Spinal cord (tissue), 10 donors: ENCODE measurements at places on chromosomes 3 and 15.

- H3K27ac ChIP-seq, result peak overlapping the region; percentile 95
- peaks cover 12% of the 10 kb centered on the region for H3K4me1 ChIP-seq
- H3K36me3 ChIP-seq, result no peaks in the 10 kb centered on the region
- H3K4me3 ChIP-seq, result peak overlapping the region; percentile 78
Measured at GRCh38 chr15:29819979-29820378, 2.3 kb downstream of the TJP1 start.

DNA sequence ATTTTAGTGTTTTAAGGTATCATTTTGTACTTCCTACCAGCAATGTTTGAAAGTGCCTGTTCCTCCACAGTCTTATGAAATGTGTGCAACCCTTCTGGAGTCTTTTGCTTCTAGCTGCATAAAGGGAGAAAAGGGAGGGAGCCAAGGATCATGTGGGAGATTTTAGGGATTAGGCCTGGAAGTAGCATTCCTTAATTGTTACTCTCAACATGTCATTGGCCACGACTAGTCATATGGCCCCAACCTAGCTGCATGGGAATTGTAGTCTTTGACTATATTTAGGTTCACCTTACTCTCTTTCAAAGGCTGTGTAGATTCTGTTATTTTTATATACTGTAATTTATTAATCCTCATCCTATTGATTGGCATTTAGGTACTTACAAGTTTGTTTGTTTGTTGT, 14.9 kb downstream of the CRTAP start:
- peaks cover 32% of the 10 kb centered on the region for H3K36me3 ChIP-seq
- H3K4me3 ChIP-seq, result no peak overlapping the region
- no peak for DNase-seq
- H3K27ac ChIP-seq, result no peak overlapping the region

GRCh38 chr3:152385761-152386160, 117.0 kb downstream of the MBNL1 start:
- DNase-seq, result no peak
- no peak overlapping the region for H3K27ac ChIP-seq
- no peaks in the 10 kb centered on the region for H3K27me3 ChIP-seq
- no peaks in the 10 kb centered on the region for H3K4me1 ChIP-seq

- no peak for DNase-seq
- no peaks in the 10 kb centered on the region for H3K4me1 ChIP-seq
- no peaks in the 10 kb centered on the region for H3K36me3 ChIP-seq
Measured at GRCh38 chr3:169510693-169511010, 152.9 kb downstream of the MECOM start.

GRCh38 chr15:93179072-93179471, 90.1 kb upstream of the RGMA start:
- no peak for DNase-seq
- H3K4me3 ChIP-seq, result no peak overlapping the region
- H3K27me3 ChIP-seq, result no peaks in the 10 kb centered on the region
- peaks cover 2% of the 10 kb centered on the region for H3K36me3 ChIP-seq

- no peak for DNase-seq
- no peak overlapping the region for H3K4me3 ChIP-seq
- H3K36me3 ChIP-seq, result no peaks in the 10 kb centered on the region
Measured at GRCh38 chr3:138336454-138336999, 6.9 kb upstream of the NME9 start.

DNA sequence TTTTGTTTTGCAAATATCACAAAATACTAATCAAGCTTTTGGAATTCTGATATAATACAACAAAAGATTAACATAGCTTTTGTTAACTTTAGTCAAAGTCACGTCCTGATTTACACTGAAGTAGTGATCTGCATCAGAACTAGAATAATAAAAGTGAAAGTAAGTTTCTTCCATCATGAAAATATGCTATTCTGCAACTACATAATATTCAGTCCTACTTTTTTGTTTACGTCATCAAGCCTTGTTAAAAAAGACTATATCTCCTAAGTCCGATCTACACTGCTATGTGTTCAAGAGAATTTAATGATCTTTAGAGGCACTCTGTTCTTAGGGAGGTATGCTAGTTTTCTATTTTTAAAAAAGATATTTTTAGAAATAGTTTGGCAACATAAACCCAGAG, 330.1 kb downstream of the ARPP21 start:
- no peaks in the 10 kb centered on the region for H3K4me1 ChIP-seq
- H3K27me3 ChIP-seq, result no peaks in the 10 kb centered on the region
- DNase-seq, result no peak

DNA sequence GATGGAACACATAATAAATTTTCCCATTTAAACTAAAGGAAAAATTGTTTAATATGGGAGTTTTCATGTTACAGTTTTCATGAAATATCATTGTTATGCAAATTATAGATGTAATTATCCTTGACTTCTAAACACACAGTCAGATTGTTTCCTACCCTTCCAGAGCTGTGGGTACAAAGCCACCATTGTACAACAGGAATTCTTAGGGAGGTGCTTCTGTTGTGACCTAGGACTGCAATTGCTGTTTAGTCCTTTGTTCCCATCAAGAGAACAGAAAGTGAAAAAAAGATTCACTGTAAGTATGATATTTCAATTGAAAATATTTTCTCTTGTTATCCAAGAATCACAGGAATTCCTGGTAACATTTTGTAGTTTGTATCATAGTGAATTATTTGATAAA, 455.3 kb upstream of the NAALADL2 start:
- no peak overlapping the region for H3K27ac ChIP-seq
- no peaks in the 10 kb centered on the region for H3K36me3 ChIP-seq
- no peak overlapping the region for H3K4me3 ChIP-seq
- no peaks in the 10 kb centered on the region for H3K27me3 ChIP-seq
- no peaks in the 10 kb centered on the region for H3K4me1 ChIP-seq

- H3K4me1 ChIP-seq, result peaks cover 5% of the 10 kb centered on the region
- H3K27ac ChIP-seq, result no peak overlapping the region
- no peak for DNase-seq
- no peak overlapping the region for H3K4me3 ChIP-seq
- no peaks in the 10 kb centered on the region for H3K27me3 ChIP-seq
- H3K36me3 ChIP-seq, result peaks cover 4% of the 10 kb centered on the region
Measured at GRCh38 chr3:58074116-58074715, 66.0 kb downstream of the FLNB start.

- no peak overlapping the region for H3K4me3 ChIP-seq
- peaks cover 3% of the 10 kb centered on the region for H3K27me3 ChIP-seq
- no peak overlapping the region for H3K27ac ChIP-seq
- no peaks in the 10 kb centered on the region for H3K36me3 ChIP-seq
Measured at GRCh38 chr3:194294199-194294894, 56.8 kb downstream of the CPN2 start.

GRCh38 chr15:96411056-96412031, 80.8 kb downstream of the NR2F2 start:
- H3K27me3 ChIP-seq, result peaks cover 100% of the 10 kb centered on the region
- no peak for DNase-seq
- H3K27ac ChIP-seq, result no peak overlapping the region
- peaks cover 19% of the 10 kb centered on the region for H3K4me1 ChIP-seq

- H3K36me3 ChIP-seq, result no peaks in the 10 kb centered on the region
- no peak overlapping the region for H3K4me3 ChIP-seq
- H3K27me3 ChIP-seq, result no peaks in the 10 kb centered on the region
Measured at GRCh38 chr3:29513236-29513635, 232.4 kb downstream of the RBMS3 start.

DNA sequence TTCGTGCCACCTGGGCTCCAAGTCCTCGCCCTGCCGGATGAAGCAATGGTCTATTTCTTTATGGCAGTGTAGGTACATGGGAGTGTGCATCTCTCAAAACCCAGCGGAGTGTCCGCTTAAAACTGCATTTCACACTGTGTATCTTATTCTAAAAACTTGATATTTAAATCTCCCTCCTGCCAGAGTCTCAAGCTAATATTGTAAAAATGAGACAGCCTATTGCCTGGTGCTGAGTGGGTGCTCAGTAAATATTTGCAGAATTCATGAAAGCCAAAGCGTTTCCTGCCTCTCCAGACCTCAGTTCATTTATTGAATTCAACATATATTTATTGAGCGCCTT, 330 bp upstream of the TBC1D2B start:
- H3K27me3 ChIP-seq, result no peaks in the 10 kb centered on the region
- H3K36me3 ChIP-seq, result no peaks in the 10 kb centered on the region
- peaks cover 26% of the 10 kb centered on the region for H3K4me1 ChIP-seq
- no peak overlapping the region for H3K27ac ChIP-seq

DNA sequence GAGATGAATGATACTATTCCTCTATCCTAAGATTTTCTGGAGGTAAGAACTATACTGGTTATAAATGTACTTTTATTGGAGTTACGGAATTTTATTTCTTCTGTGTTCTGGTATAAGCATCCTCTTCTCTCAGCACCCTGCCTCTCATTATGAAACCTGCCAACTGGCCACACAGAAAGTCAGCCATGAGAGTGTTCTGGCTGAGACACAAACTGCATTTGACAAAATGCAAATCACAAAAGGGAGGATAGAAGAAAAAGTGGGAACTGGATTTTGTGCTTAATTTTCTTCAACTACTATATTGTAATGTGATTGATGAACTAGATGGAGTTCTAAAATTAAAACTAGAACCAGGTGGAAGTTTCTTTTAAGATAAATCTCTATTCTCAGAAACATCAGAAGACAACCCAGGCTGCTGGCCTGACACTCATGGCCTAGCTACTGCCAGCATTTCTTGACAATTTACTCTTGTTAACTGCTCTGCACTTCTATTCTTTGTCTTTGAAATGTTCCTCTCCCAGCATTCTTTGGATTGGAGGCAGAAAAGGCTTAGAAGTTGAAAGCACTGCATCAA, 143.1 kb downstream of the WDR76 start:
- H3K27me3 ChIP-seq, result no peaks in the 10 kb centered on the region
- H3K27ac ChIP-seq, result no peak overlapping the region
- H3K36me3 ChIP-seq, result no peaks in the 10 kb centered on the region
- H3K4me3 ChIP-seq, result no peak overlapping the region
- DNase-seq, result no peak

GRCh38 chr3:64645243-64645642, 42.6 kb downstream of the ADAMTS9 start:
- peaks cover under 1% of the 10 kb centered on the region for H3K36me3 ChIP-seq
- no peaks in the 10 kb centered on the region for H3K27me3 ChIP-seq
- DNase-seq, result no peak
- H3K4me1 ChIP-seq, result peaks cover 7% of the 10 kb centered on the region

DNA sequence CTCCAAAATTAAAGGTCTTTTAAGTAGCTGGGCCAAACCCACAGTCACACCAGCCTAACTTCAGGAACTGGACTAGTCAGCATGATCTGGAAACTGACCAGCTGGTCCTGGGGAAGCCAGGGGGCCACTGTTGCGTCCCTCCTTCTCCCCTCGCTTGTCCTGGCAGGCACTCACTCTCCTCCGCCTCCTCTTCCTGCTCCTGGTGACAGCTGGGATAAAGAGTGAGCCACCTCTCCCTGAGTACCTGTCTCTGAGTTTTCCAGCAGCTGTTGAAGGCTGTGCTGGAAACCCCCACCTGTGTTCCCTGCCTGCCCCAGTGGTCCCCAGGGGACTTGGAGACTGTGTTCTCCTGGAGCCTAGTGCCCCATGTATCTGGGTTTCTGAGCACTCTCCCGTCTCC, 56.0 kb downstream of the FGD5 start:
- no peak for DNase-seq
- H3K4me3 ChIP-seq, result no peak overlapping the region
- H3K27me3 ChIP-seq, result no peaks in the 10 kb centered on the region
- H3K36me3 ChIP-seq, result no peaks in the 10 kb centered on the region

DNA sequence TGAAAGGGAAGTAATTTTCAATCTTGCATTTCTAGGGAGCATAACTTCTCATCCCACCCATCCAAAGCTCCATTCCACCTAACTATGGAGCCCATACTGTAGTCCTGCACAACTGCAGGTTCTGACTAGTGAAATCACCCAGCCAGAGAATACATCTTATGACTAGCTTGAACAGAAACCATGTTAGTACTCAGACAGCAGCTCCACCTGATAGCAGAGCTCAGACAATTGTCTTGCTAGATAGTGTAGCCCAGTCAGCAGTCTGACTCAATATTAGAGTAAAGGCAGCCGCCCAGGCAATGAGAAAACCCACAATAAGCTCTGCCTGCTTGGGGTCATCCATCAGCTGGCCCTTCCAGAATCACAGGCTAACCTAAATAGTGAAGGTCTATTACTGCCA, 544.7 kb upstream of the GBE1 start:
- no peaks in the 10 kb centered on the region for H3K4me1 ChIP-seq
- H3K27me3 ChIP-seq, result no peaks in the 10 kb centered on the region
- no peak overlapping the region for H3K27ac ChIP-seq
- no peak for DNase-seq

GRCh38 chr3:114584734-114585371, 291.0 kb downstream of the TIGIT start:
- H3K4me3 ChIP-seq, result no peak overlapping the region
- H3K4me1 ChIP-seq, result no peaks in the 10 kb centered on the region
- DNase-seq, result no peak

DNA sequence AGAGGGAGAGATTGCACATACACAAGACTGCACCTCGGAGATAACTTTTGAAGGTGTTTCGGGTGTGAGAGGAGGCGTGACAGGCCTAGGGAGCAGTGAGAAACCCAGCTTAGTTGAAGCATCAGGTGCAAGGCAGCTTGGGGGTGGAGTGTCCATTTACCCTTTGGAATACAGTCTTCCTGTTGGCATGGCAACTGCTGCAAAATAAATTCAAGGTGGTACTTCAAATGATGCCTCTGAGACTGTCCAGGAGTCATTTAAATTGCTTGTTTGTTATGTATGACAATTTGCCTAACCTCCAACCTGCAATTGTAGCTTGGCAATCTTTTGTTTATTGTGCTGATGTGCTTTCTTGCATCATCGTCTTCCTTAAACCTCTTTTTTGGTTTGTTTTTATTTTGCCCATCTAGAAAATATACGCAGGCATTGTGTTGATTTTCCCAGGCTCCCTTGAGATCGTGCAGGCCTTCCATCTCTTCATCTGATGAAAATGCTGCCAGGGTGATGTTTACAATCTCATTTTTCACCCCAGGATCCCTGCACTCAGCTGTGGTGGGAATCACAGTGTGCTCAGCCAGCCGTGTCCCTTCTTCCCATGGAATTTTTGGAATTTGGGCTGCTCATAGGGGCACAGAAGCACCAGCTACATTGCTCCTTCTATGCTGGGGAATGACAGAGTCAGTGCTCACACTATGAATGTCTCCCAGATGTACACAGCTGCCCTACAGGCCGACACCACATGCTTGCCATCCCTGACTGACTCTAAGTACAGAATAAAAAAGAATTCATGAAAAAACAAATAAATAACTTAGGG, 583.1 kb upstream of the CFAP20DC start:
- no peak overlapping the region for H3K27ac ChIP-seq
- H3K4me1 ChIP-seq, result peaks cover 4% of the 10 kb centered on the region
- H3K27me3 ChIP-seq, result no peaks in the 10 kb centered on the region
- H3K4me3 ChIP-seq, result no peak overlapping the region

DNA sequence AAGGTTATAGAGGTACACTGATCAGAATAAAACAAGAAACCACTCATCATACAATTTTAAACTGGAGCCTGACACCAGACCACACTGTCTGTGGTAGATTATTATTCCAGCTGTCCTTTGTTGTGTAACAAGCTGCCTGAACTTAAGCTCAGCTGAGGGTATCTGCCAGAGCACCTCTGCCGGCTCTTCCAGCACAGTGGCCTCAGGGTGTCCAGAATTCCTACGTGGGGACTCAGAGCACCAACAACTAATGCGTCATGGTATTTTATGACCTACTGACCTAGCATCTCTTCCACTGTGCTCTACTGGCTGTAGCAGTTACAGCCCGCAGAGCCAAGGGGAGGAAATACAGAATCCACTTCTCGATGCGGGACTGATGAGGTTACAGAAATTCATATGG, 15.6 kb upstream of the RAF1 start:
- no peaks in the 10 kb centered on the region for H3K4me1 ChIP-seq
- no peaks in the 10 kb centered on the region for H3K36me3 ChIP-seq
- no peak overlapping the region for H3K27ac ChIP-seq
- DNase-seq, result no peak
- H3K4me3 ChIP-seq, result no peak overlapping the region

GRCh38 chr3:178345944-178346343, 190.3 kb upstream of the KCNMB2 start:
- no peak for DNase-seq
- H3K4me3 ChIP-seq, result no peak overlapping the region
- no peak overlapping the region for H3K27ac ChIP-seq
- H3K27me3 ChIP-seq, result no peaks in the 10 kb centered on the region
- no peaks in the 10 kb centered on the region for H3K36me3 ChIP-seq
